ENCODE measurements at places on chromosomes 1 and 21.

DNA sequence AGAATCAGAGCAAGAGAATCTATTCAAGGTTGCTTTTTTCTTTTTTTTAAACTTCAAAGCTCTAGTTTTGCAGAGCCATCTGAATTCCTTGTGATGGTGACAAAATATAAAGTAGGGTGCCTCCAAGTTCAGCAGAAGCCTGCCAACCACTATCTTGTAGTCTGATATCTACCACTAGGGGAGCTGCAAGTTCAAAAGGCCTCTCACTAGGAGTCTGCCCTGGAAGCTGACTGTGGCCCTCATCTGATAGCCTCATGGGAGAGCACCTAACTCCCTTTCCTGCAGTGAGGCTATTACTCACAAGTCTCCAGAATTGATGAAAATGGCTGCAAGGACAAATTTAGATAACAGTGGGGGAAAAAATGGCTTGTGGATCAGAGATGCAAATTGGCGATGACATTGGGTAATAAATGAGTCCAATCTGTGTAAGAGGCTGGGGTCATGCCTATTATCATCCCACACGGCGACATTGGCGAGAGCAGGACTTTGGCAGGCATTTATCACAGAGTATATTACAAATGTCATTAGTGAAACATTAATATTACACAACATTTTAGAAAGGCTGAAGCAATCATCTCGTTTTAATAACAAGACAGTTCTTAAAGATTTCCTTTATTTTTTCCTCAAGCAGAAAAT is 10.7 kb upstream of the ZP4 start:
- no peak for DNase-seq

GRCh38 chr1:5769760-5770159 is 222.5 kb downstream of the NPHP4 start:
- DNase-seq = no peak

DNA sequence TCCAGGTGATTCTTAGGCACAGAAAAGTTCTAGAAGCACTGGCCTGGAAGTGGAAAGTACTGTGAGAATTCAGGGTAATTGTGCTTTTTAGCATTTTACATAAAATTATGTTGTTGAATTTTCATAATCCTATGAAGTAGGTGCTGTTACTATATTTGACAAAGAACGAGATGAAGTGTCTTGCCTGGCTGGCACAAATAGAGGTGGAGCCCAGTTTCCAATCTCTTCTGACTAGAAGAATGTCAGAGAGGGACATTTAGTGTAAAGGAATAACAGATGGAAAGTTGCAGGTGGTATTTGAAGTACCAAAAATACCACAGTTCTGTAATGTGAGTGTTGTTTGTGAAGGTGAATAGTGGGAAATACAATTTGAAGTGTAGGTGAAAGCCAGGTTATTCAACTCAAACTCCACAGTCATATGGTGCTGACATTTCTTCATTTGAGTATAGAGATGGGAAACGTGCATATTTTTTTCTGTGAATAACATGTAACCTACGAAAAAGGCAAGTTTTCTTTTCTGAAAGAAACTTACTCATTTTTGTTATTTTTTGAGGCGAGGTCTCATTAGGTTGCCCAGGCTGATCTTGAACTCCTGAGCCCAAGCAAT is 3.5 kb upstream of the TMCO2 start:
- DNase-seq = no peak

DNA sequence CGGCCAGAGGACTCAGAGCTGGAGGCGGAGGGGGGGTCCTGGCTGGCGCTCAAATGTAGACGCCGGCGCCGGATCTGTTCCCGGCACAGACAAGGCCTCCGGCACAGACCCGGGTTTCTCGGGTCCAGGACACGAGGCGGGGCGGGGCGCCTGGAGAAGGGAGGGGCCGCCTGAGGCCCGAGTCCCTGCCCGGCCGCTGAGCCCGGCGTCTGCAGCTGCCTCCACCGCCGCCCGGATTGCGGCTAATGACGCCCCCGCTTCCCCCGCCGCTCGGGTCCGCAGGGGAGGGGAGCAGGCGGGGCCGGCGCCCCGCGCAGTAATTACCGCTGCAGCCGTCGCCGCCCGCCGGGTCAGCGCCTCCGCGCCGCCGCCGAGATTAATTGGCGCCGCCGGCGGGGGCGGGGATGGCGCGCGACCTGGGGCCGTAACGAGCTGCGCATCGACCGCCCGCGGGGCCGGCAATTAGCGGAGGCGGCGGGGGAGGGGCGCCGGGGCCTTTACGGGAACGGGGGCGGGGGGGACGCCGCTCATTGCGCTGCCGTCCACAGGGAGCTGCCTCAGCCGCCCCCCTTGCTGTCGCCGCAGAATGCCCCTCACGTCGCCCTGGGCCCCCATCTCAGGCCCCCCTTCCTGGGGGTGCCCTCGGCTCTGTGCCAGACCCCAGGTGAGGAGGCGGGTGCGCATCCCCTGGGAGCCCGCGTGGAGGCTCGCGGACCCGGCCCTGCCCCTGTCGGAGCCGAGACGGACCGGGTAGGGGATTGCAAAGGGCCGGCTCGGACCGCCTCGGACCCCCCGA is 17.3 kb downstream of the NOC2L start:
- DNase-seq = no peak

DNA sequence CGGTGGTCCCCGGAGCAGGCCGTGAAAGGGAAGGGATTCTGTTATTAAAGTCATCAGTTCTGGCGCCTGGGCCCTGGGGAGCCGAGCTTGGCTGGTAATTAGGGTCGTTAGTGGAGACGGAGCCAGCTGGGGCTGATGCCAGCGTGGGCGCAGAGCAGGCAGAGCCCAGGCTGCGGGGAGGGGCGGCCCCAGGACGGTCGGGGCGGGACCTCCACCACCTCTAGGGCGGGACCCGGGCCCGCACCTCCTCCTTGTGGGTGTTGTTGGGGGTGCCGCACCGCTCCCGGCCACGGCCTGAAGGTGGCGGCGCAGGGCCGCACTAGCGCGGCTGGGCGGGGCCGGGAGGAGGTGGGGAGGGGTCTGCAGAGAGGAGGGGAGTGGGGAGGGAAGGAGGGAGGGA is 470.6 kb downstream of the PTPRU start:
- no peak for DNase-seq

DNA sequence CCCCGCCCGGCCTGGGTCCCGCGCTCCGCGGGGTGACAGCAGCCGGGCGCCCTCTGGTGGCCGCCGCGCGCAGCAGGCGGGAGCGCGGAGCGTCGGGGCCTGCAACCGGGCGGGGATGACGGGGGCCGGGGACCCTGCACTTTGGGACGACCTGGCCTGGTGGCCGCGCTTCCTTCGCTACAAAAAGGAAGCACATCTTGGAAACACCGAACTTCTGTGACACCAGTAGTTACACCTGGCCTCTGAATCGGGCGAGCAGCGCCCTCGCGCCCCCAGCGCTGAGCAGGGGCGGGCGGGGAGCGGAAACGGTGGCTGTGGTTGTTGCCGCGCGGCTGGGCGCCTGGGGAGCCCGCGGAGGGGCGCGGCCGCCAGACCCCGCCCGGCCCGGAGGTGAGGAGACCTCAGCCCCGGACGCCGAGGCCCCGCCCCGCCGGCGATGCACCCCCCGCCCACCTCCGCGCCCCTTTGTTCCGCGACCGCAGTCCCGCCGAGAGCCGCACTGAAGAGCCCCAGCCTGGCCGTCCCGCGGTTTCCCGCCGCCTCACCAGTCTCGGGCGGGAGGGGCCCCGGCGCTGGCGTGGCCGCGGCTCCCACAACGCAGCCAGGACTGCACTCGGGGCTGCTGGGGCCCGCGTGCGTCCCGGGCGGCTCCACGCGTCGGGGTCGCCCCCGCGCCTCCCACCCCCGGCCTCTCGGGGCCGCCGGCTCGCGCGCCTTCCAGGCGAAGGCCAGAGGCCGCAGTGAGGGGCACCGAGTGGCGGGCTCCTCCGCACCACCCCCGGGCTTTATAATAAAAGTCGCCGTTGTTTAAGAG is 59.3 kb downstream of the H3-3A start:
- DNase-seq = peak; percentile 76

GRCh38 chr1:169604781-169605560 is 18.7 kb upstream of the F5 start:
- DNase-seq = no peak

All from stimulated activated CD4-positive, alpha-beta T cell treated with anti-CD3 and anti-CD28 coated beads, Interleukin-1b, Interleukin-23, amount 100 ng/mL, for 4 hours (primary cell).